ENCODE measurements at places on chromosomes 6 and 20. TPM values are rescaled to one million over a fixed set of nuclear protein-coding genes. Genes with fewer than 3 reads are reported as not detected.

- DNase-seq: peak; percentile 26
Measured at GRCh38 chr6:37435816-37436215, 2.8 kb downstream of the CMTR1 start.

GRCh38 chr6:22709803-22710202, 140.4 kb downstream of the HDGFL1 start:
- DNase-seq: no peak

- DNase-seq: no peak
Measured at GRCh38 chr6:81241126-81242041, 511.1 kb downstream of the TENT5A start.

DNA sequence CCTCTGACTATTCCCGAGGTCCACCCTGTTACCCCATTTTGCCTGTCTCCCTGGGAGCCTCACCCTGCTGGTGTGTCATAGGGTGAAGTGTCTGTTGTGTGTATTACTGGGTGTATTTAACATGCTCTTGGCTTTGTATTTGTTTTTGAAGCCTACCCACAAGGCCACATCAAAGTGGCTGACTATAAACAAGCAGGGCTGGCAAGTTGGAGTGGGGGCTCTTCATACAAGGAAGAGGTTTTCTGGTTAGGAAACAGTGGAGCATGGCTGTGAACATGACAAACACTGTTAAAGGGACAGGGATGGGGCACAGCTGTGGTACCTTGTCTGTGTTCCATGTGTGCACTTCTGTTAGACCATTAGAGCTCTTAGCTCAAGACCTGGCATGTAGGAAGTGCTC, 26.3 kb downstream of the HECA start:
- no peak for DNase-seq

DNA sequence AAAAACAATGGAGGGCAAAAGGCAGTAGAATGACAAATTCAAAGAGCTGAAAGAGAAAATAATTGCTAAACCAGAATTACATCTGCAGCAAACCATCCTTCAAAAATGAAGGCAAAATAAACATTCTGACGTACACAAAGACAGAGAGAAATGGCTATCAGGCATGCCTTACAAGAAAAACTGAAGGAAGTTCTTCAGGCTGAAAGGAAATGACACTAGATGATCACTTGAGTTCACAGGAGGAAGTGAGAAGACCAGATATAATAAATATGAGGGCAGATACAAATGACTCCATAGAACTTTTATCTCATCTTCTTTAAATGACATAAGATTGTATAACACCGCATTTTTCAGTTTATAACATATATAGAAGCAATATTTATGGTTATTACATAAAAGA, 30.0 kb downstream of the DZANK1 start:
- no peak for DNase-seq

DNA sequence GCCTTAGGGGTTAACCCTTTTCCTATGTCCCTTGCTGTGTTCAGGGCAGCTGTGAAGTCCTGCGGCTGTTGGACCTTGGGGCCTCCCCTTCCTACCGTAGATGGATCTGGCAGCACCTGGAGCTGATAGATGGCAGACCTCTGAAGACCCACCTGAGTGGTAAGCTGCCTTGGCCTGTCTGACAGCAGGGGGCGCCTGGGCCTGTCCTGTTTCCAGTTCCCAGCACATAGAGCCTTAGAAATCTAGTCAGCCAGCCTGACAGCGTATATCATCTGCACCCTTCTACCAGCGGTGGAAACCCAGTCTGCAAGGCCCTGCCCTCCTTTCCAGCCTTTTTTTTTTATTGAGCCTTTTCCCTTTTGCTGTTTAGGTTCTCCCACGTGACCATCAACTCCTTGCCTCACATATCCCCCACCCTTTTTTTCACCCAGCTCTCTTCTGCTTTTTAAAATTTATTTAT, 26.6 kb downstream of the CNBD2 start:
- peak; percentile 78 for DNase-seq

GRCh38 chr6:107820338-107821261, 3.5 kb downstream of the SCML4 start:
- DNase-seq: no peak

Gene SLX4IP
- total RNA-seq: 3.9 TPM

- DNase-seq: no peak
Measured at GRCh38 chr6:27865850-27866356, 46.3 kb downstream of the OR2B2 start.

DNA sequence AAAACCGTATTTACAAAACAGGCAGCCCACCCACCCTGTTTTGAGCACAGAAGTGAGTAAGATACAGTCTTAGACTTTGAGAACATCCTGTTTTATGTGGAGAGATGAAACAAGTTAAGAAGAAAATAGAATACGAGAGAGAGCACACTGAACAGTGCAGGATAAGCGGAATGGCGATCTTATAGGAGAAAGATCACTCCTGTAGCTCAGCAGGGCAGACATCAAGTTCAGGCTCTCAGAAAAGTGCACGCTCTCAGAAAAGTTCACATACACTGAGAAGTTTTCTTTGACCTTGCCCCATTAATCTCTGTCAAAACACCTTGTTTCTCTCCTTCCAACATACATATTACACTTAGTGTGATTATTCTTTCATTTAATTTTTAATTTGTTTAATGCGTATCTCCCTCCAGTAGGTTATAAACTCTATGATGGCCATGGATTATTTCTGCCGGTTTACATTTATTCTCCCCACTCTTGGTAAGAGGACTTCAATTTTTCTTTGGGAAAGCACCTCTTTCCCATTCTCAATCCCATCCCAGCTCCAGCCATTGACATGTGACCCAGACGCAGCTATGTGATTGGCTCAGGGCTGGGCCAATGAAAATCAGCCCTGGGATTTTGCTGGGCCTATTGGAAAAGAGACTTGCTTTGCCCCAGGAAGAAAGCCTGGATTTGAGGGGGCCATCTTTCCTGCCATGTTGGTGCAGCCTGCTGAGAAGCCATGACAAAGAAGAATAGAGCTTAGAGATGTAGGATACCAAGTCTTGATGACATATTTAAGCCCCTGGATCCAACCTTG, 16.2 kb downstream of the KCNB1 start:
- DNase-seq: no peak

- DNase-seq: no peak
Measured at GRCh38 chr6:105135907-105136430, 43.8 kb downstream of the POPDC3 start.

Gene RFX6
- total RNA-seq: not detected

DNA sequence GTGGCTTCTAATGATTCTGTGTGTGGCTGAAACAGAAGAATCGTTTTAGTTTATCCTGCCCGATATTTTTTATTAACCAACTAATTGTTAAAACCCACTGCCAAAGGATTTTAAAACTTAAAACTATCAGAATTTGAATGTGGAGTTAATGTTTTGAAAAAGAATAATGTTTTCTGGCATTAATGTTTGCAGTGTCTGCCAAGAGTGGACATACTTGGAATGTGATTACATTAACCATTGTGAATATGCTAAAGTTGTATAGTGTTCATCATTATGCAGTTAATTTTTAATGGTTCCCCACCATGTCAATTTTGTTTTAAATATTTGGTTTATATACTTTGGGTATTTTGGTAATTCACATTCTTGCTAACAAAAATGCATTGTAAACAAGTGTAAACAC, 24.4 kb downstream of the DCBLD1 start:
- DNase-seq: no peak
